ENCODE measurements at places on chromosomes 2 and 18.
A peak's percentile ranks its signal among the peaks of the same experiment; 100 is the strongest.

DNA sequence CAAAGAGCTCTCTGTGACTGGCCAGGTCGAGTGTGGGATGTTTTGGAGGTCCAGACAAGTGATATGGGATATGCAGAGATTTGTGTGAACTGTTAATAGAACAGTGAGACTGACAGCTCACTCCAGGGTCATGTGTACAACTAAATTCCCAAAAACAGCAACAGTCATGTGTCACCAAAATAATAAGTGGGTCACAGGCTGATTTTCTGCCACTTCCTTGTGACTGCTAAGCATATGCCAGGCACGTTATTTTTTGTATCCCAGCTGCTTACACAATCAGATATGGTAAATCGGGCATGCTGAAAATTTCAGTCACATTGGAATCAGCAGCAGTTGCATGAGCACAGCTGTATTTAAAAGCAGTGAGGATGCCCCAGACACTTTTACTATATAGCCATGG lies 198.7 kb downstream of the PTGR3 start:
- H3K27me3 ChIP-seq = no peaks in the 10 kb centered on the region
- peaks cover 2% of the 10 kb centered on the region for H3K4me1 ChIP-seq
- peaks cover 6% of the 10 kb centered on the region for H3K36me3 ChIP-seq
- H3K4me3 ChIP-seq = no peak overlapping the region
- DNase-seq = no peak

- peak overlapping the region; percentile 40 for H3K27ac ChIP-seq
- no peaks in the 10 kb centered on the region for H3K27me3 ChIP-seq
- H3K36me3 ChIP-seq = no peaks in the 10 kb centered on the region
Measured at GRCh38 chr2:9703085-9703678, 72.4 kb upstream of the YWHAQ start.

DNA sequence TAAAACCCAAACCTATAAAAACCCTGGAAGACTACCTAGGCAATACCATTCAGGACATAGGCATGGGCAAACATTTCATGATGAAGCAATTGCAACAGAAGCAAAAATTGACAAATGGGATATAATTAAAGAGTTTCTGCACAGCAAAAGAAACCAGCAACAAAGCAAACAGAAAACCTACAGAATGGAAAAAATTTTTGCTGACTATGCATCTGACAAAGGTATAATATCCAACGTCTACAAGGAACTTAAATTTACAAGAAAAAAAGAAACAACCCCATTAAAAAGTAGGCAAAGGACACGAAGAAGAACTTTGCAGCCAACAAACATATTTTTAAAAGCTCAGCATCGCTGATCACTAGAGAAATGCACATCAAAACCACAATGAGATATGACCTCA lies 28.8 kb downstream of the ZBTB14 start:
- peaks cover 20% of the 10 kb centered on the region for H3K36me3 ChIP-seq
- no peak overlapping the region for H3K4me3 ChIP-seq

DNA sequence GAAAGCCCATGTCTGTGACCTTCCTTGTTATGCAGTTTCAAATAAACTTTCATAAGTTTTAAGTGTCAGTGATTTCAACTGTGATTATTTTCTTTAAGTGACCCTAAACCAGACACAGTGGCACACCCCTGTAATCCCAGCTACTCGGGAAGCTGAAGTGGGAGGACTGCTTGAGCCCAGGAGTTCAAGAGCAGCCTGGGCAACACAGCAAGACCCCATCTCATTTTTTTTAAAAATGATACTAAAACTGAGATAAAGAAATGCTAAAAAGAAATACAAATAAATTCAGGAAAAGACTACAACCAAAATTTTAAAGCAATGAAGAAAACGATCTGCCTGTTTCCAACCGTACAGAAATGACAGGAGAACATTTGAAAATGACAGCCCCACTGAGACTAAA lies 54.2 kb downstream of the ROCK2 start:
- no peak for DNase-seq
- peaks cover 10% of the 10 kb centered on the region for H3K4me1 ChIP-seq
- no peak overlapping the region for H3K4me3 ChIP-seq
- peaks cover 15% of the 10 kb centered on the region for H3K36me3 ChIP-seq
- no peak overlapping the region for H3K27ac ChIP-seq

- no peak for DNase-seq
- H3K4me1 ChIP-seq = no peaks in the 10 kb centered on the region
Measured at GRCh38 chr2:119897736-119898395, 115.0 kb upstream of the EPB41L5 start.

- no peaks in the 10 kb centered on the region for H3K4me1 ChIP-seq
- no peaks in the 10 kb centered on the region for H3K27me3 ChIP-seq
- no peak overlapping the region for H3K27ac ChIP-seq
- H3K36me3 ChIP-seq = no peaks in the 10 kb centered on the region
Measured at GRCh38 chr18:41681138-41681880, 273.7 kb upstream of the PIK3C3 start.

Measured in activated naive CD8-positive, alpha-beta T cell treated with anti-CD3 and anti-CD28 coated beads for 36 hours (primary cell).